NCI-H187 (cell line): ENCODE measurements at places on chromosomes 12 and 14.

- no peak for DNase-seq
Observed at GRCh38 chr12:48486679-48487078, 4.4 kb downstream of the C12orf54 start.

GRCh38 chr14:87999277-87999676, 5.7 kb upstream of the GPR65 start:
- DNase-seq = no peak

DNA sequence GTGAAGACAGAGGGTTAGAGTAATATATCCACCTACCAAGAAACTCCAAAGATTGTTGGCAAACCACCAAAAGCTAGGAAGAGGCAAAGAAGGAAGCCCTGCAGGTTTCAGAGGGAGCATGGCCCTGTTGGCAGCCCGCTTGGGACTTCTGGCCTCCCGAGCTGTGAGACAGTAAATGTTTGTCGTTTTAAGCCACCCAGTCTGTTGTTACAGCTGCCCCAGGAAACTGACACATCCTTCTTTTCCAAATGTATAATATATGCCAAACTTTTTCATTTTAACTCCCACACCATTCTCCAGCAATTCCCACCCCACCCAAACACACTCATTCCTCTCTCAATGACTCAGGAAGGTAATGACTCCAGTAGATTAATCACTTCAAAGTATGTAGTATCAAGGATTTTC, 74.0 kb downstream of the RPS29 start:
- DNase-seq = no peak

DNA sequence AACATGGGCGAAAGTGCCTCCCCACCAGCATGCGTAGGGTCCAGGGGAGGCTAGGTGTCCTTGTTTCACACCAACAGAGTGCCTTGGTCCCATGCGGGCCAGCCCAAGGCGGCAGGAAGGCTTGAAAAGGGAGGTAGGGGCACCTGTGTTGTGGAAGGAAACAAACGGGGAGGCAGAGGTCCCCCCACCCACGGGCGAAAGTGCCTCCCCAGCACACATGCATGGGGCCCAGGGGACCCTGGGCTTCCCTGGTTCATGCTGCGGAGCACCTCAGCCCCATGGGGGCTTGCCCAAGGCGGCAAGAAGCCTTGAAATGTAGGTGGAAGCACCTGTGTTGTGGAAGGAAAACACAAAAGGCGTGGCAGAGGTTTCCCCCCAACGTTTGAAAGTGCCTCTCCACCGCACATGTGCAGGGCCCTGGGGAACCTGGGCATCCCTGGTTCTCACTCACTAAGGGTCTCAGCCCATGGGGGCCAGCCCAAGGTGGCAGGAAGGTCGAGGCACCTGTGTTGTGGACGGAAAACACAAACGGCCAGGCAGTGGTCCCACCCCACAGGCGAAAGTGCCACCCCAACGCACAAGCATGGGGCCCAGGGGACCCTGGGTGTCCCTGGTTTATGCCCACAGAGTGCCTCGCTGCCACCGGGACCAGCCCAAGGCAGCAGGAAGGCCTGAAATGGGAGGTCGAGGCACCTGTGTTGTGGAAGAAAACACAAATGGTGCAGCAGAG, 374.7 kb downstream of the ALG10 start:
- DNase-seq = no peak

GRCh38 chr14:66398437-66398836, 87.7 kb upstream of the CCDC196 start:
- DNase-seq = no peak

- no peak for DNase-seq
Observed at GRCh38 chr14:100994082-100994481, 90.6 kb upstream of the RTL1 start.

DNA sequence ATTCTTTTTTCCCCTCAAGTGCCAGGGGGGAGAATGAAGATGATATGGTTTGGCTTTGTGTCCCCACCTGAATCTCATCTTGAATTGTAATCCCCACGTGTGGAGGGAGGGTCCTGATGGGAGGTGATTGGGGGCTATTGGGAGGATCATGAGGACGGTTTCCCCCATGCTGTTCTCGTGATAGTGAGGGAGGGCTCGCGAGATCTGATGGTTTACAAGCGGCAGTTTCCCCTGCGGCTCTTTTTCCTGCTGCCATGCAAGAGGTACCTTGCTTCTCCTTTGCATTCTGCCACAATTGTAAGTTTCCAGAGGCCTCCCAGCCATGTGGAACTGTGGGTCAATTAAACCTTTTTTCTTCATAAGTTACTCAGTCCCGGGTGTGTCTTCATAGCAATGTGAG, 173.7 kb downstream of the CAND1 start:
- DNase-seq = no peak

DNA sequence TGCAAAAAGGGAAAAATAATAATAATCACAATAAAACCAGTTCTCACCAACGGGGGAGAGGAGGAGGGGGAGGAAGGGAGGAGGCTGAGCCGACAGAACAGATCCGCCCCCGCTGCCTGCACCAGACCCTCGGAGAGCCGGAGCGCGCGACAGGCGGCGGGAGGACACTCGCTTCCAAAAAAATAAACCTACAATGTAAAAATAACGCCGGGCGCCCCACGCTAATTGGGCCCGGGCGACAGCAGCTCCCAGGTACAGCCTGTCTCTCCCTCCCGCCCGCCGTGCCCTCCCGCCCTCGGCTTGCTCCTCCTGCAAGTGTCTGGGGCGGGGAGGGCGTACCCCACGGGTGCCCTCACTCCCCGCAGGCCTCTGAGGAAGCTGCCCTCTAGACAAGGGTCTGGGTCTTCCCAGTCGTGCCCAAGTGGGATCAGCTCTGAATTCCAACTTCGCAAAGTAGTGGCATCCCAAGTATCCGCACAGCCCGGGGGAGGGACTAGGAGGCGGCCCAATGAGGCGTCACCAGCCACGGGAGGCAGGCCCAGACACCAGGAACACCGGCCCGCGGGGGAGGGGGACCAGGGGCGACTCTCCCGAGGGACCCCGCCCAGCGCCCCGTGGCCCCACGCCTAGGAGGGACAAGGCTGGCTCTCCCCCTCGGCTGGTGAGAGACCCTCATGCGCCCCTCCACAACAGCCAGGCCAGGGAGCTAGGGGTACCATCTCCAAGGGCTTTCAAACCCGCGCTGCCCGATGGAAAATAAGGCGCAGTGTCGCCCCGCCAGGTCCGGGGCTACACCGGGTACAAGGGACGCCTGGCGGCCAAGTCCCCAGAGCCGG, 1.0 kb downstream of the NCOR2 start:
- DNase-seq = peak; percentile 43

- DNase-seq = no peak
Observed at GRCh38 chr12:58712976-58713375, 207.3 kb downstream of the LRIG3 start.

GRCh38 chr14:56125772-56126636, 7.8 kb downstream of the PELI2 start:
- DNase-seq = no peak

GRCh38 chr12:96495155-96495554, 5.8 kb downstream of the CFAP54 start:
- DNase-seq = no peak

- DNase-seq = no peak
Observed at GRCh38 chr12:25701290-25701689, 148.2 kb upstream of the LMNTD1 start.

GRCh38 chr12:31029468-31029867, 44.2 kb upstream of the DDX11 start:
- no peak for DNase-seq

GRCh38 chr12:6241495-6241894, 41.3 kb downstream of the CD9 start:
- no peak for DNase-seq

DNA sequence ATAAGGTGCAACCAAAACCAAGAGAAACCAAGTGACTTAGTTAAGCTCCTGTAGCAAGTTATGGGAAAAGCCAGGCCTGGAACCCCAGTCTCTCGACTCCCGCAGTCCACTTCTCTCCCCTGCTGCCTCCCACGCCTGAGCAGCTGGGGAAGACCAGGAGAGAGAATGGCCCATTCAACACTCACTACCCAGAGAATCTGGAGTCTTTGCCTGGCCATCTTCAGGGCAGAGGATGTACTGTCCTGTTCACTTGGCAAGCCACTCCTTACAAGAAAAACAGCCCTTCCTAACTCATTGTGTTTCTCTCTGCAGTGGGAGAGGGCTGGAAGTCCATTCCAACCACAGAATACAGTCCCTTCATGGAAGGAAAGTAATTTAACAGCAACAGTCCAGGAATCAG, 1.8 kb downstream of the PITPNM2 start:
- DNase-seq = no peak

DNA sequence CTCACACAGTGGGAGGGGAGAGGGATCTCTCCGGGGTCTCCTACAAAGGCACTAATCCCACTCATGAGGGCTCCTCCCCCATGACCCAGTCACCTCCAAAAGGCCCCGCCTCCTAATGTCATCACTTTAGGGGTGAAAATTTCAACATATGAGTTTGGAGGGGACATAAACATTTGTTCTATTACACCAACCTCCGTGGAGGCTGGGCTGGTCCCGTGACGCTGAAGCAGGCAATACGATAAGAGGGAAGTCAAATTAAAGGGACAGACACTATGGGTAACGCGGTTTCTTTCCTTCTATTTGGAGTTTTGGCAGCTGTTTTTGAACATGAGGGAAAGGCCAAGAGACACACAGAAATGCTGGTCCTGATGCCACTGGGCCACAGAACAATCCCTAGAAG, 175.7 kb upstream of the VASH1 start:
- DNase-seq = no peak

- no peak for DNase-seq
Observed at GRCh38 chr12:57825451-57825850, 6.9 kb upstream of the AVIL start.

GRCh38 chr12:111980598-111980997, 32.4 kb downstream of the TMEM116 start:
- no peak for DNase-seq

DNA sequence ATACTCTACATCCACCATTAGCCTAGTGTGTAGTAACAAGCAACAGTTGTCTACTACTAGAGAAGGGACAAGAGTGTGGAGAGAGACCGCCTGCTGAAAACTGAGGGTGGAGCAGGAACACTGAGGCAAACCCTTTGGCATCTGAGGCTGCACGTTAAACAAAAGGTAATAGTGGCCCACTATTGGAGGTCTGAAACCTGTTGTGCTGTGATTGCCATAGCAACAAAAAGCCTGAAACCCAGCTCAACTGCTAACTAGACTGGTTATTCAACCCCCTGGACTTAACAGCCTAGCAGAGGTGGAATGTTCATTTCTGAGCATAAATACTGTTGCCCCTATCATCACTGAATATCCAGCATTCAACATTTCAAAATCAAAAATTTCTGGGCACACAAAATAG, 43.0 kb downstream of the PPP4R4 start:
- no peak for DNase-seq

DNA sequence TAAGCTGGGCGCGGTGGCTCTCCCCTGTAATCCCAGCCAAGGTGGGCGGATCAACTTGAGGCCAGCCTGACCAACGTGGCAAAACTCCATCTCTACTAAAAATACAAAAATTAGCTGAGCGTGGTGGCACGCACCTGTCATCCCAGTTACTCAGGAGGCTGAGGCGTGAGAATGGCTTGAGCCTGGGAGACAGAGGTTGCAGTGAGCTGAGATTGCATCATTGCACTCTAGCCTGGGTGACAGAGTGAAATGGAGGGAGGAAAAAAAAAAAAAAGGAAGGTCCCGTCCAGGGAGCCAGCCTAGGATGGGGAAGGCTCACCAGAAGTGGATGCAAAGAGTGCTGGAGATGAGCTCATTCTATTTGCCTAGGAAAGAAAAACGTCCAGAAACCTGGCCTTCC, 1.9 kb upstream of the CD27 start:
- DNase-seq = no peak

GRCh38 chr12:1793426-1794210, 26.7 kb upstream of the LRTM2 start:
- DNase-seq = no peak

- no peak for DNase-seq
Observed at GRCh38 chr14:79077096-79077495, 906.9 kb downstream of the NRXN3 start.

DNA sequence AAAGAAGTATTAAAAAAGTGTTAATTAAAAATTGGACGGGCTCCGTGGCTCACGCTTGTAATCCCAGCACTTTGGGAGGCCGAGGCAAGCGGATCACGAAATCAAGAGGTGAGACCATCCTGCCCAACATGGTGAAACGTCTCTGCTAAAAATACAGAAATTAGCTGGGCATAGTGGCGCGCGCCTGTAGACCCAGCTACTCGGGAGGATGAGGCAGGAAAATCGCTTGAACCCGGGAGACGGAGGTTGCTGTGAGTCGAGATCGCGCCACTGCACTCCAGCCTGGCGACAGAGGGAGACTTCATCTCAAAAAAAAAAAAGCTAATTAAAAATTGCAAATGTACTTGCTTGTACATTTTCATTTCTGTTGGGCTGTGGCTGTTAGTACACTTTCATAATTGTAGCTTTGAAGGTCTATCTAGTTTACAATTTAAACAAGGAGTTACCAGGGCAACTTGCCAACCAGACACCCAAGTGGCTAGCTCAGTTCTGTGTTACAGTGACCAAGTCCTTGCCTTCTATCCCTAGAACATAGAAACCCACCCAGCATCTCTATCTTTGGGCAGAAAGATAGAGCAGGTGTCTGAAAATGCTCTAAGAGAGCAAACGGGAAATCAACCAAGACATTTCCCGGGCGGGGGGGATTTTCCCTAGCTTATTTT, 1.2 kb downstream of the COA8 start:
- DNase-seq = no peak

- DNase-seq = no peak
Observed at GRCh38 chr12:5808981-5809380, 136.1 kb downstream of the ANO2 start.

DNA sequence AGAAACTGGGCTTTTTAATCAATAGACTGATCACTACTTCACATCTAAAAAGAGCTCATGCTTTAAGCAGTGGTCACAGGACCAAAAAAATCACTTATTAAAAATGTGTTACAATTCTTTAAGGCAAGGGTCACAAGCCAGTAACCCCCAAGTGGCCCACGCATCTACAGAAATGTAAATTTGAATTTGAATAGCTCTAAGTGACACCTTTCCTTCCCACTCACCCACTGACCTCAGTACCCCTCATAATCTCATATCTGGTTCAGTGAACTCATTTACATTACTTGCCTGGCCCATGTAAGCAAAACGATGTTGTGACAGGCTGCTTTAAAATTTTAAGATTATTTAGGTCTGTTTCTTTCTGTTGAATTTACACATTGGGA, 27.4 kb downstream of the NELL2 start:
- no peak for DNase-seq

DNA sequence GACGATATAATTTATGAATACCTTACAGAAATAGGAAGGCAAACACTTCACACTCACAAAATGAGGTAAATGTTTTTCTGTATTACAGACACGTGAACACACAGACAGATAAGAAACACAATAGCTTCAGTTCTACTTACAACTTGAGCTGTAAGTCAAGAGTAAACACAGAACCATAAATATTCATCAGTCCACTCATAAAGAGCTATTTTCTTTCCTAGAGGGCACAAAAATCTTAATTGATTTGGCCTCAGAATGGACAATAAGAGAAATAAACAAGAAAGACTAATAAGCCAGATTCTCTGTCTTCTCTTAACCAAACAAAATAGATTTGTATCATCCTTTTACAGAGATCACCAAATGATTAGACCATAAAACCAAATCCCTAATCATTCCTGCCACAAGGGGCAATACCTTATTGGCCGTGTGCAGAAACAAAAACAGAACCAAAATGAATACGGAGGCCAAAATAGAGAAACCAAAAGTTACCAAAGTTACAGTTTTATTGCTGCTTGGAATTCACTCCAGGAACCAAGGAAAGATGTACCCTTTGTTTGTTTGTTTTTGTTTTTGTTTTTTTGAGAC, 38.1 kb upstream of the GARIN2 start:
- DNase-seq = no peak
